Central memory CD4-positive, alpha-beta T cell (primary cell): ENCODE measurements at places on chromosomes 12 and 14.

GRCh38 chr14:65772921-65773574 is 360.5 kb downstream of the FUT8 start:
- no peak for DNase-seq

GRCh38 chr12:32448586-32448985 is 49.2 kb downstream of the FGD4 start:
- DNase-seq = no peak

- DNase-seq = no peak
Observed at GRCh38 chr12:11059041-11059440, 3.1 kb downstream of the TAS2R46 start.

DNA sequence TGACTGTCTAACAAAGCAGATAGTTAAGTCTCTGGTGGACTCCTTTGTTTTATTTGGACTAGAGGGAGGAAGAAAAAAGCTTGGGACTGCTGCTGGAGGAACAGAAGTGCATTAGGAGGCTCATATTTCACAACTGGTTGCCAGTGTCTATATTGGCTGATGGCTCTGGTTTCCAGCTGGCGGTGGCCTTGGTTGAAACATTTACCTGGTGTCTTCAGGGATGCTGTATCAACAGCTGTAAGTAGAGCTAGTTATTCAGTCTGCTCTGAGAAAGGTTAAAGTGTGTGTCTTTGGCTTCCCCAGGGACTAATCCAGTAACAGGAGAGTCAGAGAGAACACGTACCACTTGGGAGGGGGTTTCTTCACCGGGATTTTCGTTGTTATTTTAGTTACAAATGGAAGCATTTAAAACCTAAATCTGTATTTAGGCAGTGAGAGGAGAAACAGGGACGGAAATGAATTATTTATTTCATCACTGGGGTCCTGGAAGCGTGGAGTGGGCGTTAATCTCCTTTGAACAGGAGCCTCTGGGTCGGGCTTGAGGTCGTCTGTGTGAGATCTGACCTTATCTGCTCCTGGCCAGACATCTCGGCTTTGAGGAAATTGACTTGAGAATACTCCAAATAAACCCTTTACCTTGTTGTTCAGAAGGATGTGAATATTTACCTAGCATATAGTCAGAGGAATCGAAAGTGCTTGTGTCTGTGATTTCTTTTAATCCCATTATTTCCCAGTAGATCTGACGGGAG is 149.9 kb downstream of the NRXN3 start:
- no peak for DNase-seq
